Stimulated activated CD4-positive, alpha-beta T cell treated with anti-CD3 and anti-CD28 coated beads, Interleukin-12 subunit alpha, Interleukin-12 subunit beta, amount 100 ng/mL, for 24 hours (primary cell): ENCODE measurements at places on chromosomes 11 and 22.

DNA sequence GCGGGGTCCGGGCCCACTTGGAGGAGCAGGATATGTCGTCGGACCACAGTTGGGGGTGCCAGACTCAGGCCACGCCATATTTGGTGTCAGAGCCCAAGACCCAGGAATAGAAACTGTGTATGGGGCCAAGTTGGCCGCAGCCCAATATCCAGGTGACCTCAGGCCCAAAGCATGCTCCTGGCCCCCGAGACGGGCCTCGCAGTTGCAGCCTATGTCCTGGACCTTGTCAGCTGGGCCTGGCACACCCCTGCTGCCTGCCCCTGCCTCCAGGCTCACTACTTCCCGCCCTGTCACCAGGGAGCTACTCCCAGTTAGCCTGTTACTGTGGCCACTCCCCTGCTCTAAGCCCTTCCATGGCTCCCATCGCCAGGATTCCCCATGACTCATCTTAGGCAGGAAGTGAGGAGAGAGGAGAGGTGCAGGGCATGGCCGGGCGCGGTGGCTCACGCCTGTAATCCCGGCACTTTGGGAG, 23.1 kb downstream of the A4GALT start:
- no peak for DNase-seq

DNA sequence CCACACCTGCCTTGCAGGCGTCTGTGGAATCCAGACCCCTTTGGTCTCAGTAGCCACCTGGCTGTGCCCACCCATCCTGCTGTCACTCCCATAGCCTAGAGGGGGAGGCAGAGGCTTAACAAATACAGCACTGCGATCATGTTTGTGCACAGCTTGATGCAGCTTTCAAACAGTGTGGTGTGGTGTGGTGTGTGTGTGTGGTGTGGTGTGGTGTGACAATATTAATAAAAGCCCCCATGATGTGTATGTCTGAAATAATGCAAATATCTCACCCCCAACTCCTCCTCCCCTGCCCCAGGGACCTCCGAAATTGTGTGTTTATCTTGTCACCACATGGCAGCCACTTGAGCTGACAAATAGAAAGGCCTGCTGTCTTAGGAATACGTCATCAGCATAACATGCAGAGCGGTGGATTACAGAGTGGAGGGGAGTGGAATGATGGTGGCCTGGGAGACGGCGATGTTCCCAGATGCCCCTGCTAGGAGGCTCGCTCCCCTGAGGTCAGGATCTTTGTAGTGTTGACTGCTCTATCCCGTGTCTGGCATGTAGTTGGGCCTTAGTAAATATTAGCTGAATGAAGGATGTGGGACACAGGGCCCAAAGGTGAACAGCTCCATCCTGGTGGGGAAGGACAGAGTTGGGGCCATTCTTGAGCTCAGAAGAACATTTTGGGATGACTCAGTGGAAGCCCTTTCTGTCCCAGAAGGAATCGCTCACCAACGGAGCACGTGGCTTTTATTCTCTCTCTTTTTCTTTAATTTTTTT, 2.8 kb downstream of the PDXP start:
- DNase-seq, result no peak

GRCh38 chr11:113871336-113871735, 4.0 kb downstream of the USP28 start:
- no peak for DNase-seq

DNA sequence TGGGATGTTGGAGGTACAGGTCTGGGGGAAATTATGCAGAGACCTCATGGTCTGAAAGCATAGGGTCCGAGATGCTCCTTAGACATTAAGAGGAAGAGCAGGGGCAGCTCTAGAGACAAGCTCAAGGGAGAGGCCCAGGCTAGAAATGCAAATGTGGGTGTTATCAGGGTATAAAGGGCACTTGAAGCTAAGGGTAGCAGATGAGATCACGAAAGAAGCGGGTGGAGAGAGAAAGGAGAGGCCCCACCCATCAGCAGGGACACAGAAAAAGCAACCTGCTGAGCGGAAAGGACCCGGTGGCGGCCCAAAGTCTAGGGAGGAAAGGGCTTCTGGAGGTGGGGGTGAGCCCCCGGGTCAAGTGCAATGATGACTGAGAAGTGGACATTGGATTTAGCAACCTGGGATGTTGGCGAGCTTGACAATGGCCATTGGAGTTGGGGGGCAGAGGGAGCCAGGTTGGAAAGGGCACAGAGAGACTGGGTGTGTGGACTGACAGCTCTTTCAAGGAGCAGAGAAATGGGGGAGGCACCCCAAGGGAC, 8.9 kb downstream of the TMPRSS6 start:
- no peak for DNase-seq

- no peak for DNase-seq
These were observed 1.9 kb downstream of the NEAT1 start for GRCh38 chr11:65424205-65425104.

- DNase-seq, result no peak
These were observed 1350.5 kb downstream of the TBC1D22A start for GRCh38 chr22:48112687-48113521.

DNA sequence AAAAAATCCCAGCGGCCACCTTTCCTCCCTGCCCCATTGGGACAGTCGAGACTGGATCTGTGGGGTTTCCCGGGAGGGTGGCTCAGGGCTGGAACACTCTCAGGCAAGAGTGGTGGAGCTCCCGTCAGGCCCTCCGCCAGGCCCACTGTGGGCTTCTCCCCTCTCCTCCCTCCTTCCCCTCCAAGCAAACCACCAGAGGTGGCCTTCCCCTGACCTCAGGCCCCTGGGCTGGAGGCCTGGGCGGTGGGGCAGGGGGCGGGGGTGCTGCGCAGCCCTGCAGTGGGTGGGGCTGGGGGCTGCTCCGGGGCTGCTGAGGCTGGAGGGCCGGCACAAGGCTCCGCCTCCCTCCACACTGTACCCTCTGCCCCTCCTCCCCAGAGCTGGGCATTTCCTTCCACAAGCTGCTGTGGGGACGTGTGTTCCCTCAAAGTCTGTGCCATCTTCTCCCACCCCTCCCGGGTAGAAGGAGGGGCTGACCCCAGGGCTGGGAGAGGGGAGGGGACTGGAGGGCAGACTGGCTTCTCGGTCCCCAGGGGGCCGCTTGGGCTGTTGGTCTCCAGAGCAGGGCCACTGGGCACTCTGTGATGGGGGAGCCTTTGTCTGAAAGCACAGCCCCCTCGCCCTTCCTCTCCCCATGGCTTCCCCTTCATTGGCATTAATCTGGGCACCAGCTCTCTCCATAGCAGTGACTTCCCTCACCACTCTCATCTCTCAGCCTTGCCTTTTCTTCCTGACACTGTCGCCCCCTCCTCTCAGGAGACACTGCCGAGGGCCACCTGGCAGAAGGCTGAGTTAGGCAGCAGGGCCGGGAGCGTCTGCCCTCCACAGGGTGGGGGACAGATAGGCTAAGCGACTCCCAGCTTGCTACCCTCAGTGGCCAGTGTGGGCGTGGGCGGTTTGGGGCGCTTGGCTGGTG, 7.1 kb downstream of the RCOR2 start:
- no peak for DNase-seq

GRCh38 chr11:134046681-134047449, 22.0 kb upstream of the JAM3 start:
- no peak for DNase-seq

DNA sequence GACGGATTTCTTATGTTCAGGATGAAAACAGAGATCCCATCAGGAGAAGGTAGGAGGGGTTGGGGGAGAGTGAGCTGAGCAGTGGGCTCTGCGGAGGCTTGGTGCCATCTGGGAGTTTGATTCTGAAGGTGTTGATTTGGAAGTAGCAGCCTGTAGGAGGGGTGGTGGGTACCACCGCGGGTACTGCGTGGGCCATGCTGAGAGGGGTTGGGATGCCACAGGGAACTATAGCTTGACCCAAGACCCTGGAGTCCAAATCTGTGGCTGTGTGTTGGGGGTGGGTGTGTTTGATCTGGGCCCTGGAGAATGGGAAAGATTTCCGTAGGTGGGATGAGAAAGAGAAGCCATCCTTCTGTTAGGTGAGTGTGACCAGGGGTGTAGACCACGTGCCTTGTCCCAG, 5.0 kb downstream of the INCENP start:
- DNase-seq, result no peak

DNA sequence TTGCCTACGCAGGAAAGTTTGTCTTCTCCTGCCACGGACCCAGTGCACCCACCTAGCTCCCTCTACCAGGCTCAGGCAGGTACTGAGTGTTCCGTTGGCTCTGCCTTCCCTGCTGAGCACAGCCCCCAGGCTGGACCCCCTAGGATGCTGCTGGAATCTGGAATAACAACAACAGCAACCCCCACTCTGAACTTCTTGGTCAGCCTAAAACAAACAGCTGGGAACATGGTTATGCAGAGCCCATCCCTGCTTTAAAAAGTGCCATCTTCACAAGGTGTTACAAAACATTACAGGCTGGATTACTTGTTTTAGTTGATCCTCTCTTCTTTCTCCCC, 1.8 kb downstream of the OPCML start:
- no peak for DNase-seq

GRCh38 chr11:11935536-11935935, 72.9 kb downstream of the DKK3 start:
- no peak for DNase-seq

DNA sequence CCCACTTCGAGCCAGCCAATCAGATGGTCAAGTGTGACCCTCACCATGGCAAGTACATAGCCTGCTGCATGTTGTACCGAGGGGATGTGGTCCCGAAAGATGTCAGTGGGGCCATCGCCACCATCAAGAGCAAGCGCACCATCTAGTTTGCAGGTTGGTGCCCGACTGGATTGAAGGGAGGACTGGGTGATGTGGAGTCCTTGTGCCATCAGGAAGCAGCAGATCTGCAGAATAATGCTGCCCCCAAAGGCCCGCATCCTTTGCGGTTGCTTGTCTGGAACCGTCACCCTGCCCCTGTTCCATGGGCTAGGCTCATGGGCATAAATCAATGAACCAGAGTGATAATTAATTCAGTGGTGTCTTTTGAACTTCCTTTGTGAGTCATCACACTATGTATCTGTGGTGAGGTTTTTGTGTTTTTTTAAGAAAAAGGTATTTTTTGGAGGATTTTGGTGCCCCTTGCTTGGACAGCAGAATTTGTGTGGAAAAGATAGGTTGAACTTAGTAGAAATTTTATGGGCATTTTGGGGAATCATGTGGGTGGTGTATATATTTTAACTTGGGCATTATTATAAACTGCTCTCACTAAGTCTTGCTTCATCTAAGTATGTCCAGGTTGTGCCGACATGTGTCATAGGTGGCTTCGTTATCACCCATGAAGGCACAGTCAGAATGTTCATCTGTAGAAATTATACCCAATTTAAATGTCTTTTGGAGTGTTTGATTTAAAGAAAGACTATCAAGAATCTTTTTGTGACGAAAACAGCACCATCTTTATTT, 22.3 kb downstream of the LRRC74B start:
- no peak for DNase-seq

- no peak for DNase-seq
These were observed 17.6 kb upstream of the BDNF start for GRCh38 chr11:27717801-27718229.

GRCh38 chr11:12889243-12889642, 119.9 kb upstream of the RASSF10 start:
- no peak for DNase-seq

- DNase-seq, result no peak
These were observed 1237.8 kb downstream of the BRD1 start for GRCh38 chr22:48589901-48590300.

GRCh38 chr11:127997594-127997993, 589.8 kb downstream of the ETS1 start:
- DNase-seq, result no peak

- no peak for DNase-seq
These were observed 2.7 kb upstream of the DPP3 start for GRCh38 chr11:66477263-66478201.

- DNase-seq, result no peak
These were observed 2.2 kb downstream of the PRODH start for GRCh38 chr22:18933914-18934313.

GRCh38 chr11:10511181-10511621, 29.8 kb downstream of the RNF141 start:
- no peak for DNase-seq

DNA sequence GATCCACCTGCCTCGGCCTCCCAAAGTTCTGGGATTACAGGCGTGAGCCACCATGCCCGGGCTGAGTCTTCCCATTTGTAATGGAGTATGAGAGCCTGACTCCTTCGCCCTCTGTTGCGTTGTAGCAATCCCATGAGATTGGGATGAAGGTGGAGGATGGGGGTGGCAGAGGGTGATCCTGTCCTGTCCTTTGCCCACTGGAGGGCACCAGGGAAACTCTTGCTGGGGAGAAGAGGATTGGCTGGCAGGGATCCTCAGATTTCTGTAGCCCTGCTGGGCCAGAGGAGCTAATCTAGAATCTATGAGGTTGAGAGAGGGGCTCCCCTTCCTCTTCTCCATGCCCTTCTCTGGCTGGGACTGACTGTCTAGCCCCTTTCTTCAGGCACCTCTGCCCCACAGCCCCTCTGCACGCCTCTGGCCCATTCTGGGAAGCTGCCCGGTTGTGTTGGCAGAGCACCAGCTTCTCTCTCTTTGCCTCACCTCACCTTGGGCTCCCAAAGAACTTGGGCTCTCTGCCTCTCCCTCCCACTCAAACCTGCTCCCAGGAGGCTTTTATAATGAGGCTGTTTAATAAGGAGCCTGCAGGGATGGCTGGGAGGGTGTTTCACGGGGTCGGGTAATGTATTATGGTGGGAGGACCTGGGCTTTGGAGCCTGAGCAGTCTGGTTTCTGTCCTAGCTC, 9.5 kb upstream of the CATSPER1 start:
- no peak for DNase-seq
